ENCODE measurements at places on chromosomes 5 and 9.

DNA sequence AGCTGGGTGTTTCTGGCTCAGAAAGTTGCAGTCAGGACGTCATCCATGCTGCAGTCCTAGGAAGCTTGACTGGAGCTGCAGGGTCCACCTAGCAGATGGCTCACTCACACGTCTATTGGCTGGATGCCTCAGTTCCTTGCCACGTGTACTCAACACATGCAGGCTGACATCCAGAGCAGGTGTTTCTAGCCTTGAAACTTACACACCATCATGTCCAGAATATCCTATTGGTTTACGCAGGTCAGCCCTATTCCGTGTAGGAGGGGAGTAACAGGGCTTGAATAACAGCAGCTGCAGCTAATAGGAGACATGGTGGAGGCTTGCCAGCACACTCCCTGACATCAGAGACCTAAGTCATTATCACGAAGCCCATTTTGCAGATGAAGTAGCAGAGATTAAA is 473.5 kb downstream of the ACTL7B start:
- no peak for DNase-seq

- DNase-seq: no peak
Observed at GRCh38 chr9:73916016-73916673, 581.0 kb upstream of the RORB start.

DNA sequence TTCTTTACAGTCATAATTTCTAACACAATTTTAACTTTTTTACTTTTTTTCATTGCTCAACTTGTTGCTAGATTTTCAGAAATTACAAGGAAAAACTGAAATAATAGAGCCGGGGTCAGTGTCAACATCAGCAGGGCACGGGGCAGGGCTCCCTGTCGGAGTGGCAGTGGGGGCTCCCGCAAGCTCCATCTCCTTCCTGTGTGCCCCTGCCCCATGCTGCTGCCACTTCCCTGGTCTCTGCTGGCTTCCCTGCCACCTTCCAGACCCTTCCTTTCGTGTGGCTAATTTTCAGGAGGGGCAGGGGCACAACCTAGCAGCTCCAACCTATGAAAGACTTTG is 1.0 kb upstream of the EXOC3 start:
- no peak for DNase-seq

DNA sequence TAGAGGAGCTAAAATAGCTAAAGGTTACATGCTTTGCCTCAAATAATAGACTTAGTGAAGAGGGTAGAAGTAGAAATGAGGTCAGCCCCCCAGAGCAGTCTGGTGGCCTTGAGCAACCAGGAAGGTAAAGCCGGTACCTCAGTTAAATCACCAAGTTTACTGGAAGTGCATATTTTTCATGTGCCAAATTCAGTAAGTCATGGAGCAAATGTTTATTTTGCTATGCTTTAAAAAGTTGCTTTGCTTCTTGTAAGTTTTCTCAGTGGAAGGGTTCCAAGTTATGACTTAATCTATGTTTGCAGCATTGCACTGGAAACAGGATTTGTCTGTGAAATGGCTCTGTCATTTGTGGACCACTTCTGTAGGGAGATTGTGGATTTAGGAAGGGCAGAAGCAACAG is 256.7 kb downstream of the ARRDC3 start:
- peak; percentile 92 for DNase-seq

- DNase-seq: no peak
Observed at GRCh38 chr5:78549043-78549442, 99.5 kb downstream of the LHFPL2 start.

- DNase-seq: no peak
Observed at GRCh38 chr9:133838859-133839507, 100.8 kb upstream of the SARDH start.

DNA sequence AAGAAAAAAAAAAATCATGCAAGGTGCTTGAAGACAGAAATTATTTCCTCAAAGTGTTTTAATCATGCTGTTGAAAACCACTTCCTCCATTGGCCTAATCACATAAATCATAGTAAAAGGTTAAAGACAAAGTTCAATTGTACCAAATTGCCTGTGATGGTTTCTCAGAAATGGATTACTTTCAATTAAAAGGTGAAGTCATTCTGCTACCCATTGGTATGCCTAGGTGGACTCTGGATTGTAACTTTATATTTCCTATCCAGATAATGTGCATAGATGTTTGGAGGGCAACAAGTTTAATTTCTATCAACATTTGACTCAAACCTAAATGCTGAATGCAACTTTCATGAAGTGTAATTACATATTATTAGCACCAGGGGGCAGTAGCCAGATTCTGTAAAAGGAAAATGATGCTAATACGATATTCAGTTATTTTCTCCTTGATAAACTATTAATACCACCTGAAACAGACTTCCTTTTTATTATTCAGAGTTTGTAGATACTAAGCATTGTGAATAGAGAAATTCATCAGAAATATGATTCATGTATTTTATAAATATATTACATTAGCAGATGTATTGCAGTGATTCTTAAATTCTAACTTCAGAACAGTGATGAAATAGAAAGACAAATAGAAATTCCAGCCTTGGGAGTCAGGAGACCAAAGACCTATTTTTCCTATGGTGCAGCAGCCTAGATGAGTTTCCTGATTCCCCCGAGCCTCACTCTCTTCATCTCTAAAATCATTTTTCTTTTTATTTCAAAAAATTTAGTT is 148.2 kb downstream of the CAAP1 start:
- DNase-seq: peak; percentile 30

GRCh38 chr5:60700416-60700757 is 421 bp upstream of the DEPDC1B start:
- peak; percentile 30 for DNase-seq

GRCh38 chr5:111836426-111836825 is 79.4 kb upstream of the NREP start:
- DNase-seq: peak; percentile 22

- DNase-seq: peak; percentile 28
Observed at GRCh38 chr5:82991678-82992323, 85.4 kb downstream of the TMEM167A start.

DNA sequence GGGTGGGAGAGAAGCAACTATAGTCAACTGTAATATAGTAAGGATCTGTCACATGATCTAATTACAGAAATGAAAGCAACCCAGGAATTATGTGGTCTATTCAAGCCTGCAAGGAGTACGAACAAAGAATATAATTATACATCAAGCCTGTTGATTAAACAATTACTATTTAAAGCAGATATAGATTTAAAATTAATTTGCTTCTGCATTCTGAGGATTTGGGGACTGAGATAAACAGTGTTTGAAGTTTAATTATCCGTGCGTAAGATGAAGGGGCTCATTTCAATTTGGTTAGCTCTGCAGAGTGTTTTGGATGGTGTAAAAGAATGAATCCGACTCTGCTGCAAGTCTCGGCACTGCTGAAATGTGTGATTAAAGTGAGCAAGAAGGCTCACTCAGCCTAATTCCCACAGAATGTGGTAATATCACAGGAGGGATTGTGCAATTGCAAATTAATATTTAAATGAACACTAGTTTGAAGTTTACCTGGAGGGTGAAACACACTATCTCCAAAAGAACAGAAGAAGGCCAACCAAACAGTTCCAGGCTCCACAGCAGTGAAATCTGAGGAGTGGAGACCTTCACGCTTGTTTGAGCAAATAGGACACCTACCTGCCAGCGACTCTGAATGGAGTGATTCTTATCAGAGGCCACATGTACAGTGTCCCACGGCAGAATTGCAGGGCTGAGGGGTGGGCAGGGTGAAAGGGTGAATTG is 420.6 kb upstream of the SLC30A5 start:
- DNase-seq: no peak

- no peak for DNase-seq
Observed at GRCh38 chr9:122207096-122207495, 21.7 kb downstream of the LHX6 start.

All from EH (cell line).